Left hindlimb (tissue), 1 donor: ENCODE measurements at places on chromosomes 4 and X.

DNA sequence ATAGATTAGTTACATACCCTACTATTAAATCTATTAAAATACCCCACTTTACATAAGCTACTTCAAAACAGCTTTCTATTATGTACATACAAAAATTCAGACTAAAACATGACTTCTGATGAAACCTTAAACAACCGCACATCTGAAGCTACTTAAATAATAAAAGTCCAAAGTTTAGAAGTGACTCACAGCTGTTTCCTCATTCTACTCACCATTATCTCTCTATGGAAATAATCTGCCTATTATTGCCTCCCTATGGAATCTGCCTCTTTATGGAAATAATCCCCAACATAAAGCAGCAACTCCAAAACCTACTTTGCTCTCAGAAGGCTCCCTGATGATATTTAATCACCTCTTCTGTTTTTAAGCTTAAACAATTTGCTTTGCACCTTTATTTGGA lies 15.7 kb upstream of the BANK1 start:
- DNase-seq: no peak

DNA sequence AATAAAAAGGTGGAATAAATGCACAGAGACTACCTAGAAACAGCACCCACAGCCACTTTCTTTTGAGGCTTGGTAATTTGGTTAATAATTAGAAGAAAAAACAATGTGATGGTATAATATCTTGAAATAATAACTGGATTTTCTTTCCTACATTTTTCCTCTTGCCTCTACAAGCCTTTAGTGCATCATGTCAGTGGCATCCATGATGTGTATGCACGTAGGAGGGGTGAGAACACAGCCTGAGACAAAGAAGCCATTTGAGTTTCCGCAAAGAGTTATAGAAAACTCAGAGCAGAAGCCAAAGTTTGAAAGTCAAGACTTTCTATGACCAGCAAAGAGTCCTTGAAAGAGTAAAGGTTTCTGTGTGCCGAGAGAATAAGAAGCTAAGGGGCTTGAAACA lies 461.3 kb downstream of the BCOR start:
- no peak for DNase-seq

- DNase-seq: peak; percentile 53
Observed at GRCh38 chr4:187908079-187908561, 87.5 kb upstream of the ZFP42 start.

DNA sequence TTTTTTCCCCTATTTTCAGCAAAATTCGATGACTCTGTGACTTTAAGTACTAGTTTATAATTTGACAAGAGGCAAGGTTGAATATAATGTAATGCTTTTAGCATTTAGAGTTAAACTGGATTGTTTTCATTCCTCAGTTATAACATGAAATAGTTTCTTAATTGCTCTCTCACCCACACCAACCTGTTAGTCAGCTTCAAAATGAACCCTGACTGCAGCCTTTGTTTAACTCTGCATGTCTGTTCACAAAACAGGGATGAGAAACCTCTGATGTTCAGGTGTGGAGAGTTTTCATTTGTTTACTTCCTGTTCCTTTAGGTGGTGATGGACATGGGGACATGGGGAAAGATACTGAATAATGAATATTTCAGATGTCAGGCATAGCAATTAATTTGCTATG lies 49.9 kb upstream of the MND1 start:
- no peak for DNase-seq

DNA sequence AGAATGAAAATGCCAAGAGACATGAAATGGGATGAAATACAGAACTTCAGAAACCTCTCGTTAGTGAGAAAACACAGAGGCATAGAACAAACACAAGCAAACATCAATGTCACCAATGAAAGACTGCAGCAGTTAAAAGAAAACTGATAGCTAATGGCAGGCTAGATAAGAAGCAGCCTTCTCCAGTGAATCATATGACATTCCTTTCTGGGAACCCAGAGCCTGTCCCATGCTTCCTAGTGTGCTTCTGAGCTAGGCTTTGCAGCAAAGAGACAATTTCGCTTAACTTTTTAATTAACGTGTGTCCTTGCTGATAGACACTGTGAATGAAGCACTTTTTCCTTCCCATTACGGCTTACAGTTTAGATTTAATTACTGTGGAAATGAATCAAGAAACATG lies 444.6 kb downstream of the IL15 start:
- no peak for DNase-seq

GRCh38 chr4:173507471-173508385 lies 22.3 kb downstream of the HAND2 start:
- DNase-seq: no peak

DNA sequence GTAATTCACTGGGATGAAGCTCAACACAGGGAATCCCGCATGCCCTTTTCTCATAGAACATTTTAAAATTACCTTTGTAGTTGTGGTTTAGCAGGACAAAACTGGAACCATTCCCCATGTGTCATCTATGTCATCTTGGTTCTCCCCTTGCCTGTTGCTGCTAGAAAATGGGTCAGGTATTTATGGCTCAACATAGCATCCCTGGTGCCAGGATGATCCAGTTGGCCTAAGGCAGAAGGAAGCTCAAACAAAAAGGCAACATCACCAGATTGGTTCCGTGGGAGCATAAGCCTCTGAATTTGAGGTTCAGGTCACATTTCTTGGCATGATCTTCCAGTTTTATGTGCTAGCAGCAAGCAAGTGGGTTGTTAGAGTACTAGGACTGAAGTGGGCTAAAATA lies 552.6 kb upstream of the BOD1L1 start:
- DNase-seq: no peak

GRCh38 chrX:16739574-16739973 lies 20.2 kb downstream of the SYAP1 start:
- no peak for DNase-seq

DNA sequence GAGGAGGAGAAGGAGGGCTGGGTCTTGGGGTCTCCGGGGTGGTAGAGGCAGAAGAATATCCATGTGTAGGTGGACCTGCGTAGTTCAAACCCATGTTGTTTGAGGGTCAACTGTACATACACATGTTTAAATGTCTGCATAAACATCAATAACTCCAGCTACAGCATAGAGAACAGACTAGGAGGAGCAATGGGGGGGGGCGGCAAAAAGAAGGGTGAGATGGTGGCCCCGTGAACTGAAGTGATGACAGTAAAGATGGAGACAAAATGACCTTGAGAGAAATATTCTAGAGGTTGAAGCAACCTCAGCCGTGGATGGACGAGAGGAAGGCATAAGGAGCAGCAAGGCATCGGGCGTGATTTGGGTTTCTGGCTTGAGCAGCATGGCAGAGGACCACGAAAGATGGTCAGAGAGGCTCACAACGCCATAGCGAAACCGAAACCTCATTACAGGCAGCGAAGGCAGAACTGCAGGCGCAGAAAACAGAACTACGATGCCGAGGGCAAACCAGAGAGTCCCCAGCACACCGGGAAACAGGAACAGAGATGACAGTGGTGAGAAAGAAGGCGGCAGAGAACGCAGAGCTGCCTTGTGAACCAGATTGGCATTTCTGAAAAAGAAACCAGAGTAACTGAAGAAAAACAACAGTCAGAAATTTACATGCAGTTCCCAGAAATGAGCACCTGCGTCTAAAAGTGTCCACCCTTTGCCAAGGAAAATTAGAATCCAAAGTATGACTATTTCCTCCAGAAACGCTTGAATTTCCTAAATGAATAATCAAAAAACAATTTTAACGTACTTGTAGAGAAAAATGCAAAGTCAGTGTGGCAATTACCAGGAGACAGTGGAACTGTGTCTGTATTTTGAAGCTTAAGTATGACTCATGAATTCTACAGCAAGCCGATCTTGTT lies 50.3 kb upstream of the ENPP6 start:
- no peak for DNase-seq

DNA sequence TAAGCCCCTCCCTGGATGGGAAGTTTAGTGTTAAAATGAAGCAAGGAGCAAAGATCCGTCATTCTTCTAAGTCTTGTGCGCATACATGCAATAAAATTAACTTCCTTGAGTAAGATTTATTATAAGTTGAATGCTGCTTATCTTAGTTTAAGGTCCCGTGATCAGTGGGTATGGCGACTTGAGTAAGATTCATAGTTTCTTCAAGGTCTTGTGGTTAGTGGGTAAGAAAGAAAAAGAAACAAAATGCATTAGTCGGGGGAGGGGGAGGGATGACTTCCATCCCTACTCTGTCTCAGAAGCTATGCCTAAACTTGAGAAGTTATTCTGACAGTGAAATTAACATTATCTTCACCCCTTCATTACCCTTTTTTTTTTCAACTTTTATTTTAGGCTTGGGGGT lies 127.3 kb upstream of the MAGEB16 start:
- DNase-seq: no peak

DNA sequence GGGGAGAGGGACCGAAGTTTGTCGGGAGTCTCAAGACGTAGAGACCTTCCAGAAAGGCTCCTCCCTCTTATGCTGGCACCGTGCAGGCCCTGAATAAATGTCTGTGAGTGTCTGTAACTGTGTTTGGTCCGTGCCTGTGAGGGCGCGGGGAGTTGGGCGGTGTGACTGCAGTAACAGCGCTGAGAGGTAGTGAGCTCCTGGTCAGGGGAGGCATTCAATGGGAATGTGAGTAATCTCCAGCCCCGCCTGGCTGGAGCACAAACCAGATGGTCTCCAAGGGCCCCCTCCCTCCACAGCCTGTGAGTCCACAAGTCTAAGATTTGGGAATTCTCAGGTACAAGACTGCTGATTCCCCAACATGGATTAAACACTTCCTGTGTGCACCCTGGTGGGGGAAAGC lies 100.0 kb downstream of the HMX1 start:
- peak; percentile 19 for DNase-seq

GRCh38 chrX:31555506-31555905 lies 483.7 kb upstream of the FTHL17 start:
- no peak for DNase-seq

GRCh38 chr4:119692001-119692400 lies 63.4 kb upstream of the PDE5A start:
- peak; percentile 33 for DNase-seq

DNA sequence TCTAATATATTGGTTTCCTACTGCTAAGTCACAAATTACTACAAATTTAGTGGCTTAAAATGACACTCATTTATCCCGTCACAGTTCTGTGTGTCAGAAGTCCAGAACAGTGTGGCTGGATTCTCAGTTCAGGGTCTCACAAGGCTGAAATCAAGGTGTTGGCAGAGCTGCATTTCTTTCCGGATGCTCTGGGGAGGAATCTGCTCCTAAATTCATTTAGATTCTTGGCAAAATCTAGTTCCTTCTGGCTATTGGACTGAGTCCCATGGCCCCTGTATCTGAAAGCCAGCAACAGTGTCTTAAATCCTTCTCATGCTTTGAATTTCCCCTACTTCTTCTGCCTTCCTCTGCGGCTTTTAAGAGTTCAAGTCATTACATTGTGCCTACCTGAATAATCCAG lies 103.1 kb upstream of the BMP3 start:
- no peak for DNase-seq

DNA sequence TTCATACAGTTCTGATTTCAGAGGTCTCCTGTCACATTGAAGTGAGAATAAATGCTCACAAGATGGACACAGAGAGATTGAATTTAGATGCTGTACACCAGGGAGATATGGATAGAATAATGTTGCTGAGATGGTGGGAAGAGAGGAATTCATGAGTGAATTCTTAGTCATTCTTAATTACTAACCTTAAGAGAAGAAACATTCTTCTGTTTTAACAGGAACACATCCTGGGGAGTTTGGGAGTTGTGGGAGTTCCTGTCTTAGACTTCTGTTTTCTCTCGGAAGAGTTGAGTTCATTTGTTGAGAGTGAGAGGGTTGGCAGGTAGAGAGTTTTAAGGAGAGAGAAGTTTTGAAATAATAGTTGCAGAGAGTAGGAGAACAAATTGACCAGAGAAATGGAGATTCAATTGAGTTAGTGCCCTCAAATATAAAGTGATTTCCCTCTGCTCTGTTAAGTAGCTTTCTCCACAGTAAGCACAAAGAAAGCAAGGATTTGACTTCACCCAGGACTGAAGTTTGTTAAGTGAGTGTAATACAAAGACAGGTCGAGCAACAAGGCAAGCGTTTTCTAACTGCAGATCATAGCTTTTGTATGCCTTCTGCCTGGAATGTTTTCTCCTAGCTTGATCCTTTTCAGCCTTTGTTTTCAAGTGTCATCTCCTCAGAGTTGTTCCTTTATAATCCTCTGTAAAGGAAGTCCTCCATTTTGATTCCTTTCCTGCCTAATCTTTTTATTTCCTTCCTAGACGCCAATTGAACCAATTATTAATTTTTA lies 205.9 kb downstream of the RAPGEF2 start:
- no peak for DNase-seq

- no peak for DNase-seq
Observed at GRCh38 chr4:40648742-40649281, 19.1 kb upstream of the RBM47 start.

DNA sequence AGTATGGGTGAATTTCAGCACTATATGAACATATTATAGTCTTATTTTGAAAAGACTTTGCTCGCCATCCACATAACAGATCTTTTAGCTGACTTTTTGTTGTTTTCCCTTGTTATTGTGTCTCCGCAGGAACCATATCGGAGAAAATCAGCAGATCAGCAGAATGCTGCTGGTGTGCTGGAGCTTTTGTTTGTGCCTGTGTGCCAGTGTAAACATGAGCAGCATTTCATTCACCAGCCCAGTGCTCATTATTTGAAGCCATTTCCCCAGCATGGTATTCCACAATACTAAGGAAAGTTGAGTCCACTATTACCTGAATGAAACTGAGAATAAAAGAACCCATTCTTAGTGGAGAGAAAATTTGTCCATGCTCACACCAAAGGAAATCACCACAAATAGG lies 261.8 kb upstream of the ARX start:
- DNase-seq: no peak

DNA sequence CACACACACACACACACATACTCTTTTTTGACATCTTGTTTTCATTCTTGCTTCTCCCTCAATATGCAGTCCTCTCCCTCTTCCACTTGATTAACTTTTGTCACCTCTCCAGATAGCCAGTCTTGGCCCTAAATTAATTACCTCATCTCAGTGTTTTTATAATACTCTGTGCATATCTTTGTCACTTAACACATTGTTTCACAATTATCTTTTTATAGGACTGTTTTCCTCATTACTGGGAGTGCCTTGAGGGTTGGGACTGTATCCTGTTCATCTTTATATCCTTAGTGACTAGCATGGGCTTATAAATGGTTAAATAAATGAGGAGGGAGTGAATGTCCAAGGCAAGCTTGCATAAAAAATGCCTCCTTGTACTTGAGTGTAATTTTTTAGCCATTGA lies 33.1 kb downstream of the SYNPO2 start:
- no peak for DNase-seq
